ENCODE measurements at places on chromosomes 3 and 15.

- no peak for DNase-seq
These were observed 1.1 kb downstream of the MYH15 start for GRCh38 chr3:108509263-108509662.

GRCh38 chr3:67459796-67460195 lies 194.6 kb downstream of the SUCLG2 start:
- DNase-seq: no peak

DNA sequence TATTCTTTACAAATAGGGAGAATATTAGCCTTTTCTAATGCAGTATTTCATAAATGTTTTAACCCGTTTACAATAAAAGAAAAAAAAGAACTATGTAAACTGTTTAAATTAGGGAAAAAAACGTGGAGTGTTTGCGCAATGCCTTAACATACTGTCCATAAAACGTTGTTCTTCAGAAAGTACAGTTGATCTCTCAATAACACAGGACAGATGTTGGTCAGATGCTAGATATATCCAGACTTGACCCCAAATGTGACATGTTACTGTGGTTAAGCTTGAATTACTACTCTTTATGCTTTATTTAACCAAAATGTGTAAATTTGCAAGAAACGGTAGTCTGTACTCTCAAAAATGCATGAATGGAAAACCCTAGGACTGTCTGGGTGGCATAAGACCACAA lies 110.3 kb downstream of the PLOD2 start:
- no peak for DNase-seq

GRCh38 chr15:39361497-39361896 lies 219.4 kb upstream of the THBS1 start:
- DNase-seq: no peak

- no peak for DNase-seq
These were observed 336.6 kb upstream of the SLCO3A1 start for GRCh38 chr15:91516866-91517265.

- no peak for DNase-seq
These were observed 131.7 kb downstream of the ATP10A start for GRCh38 chr15:25731411-25731810.

DNA sequence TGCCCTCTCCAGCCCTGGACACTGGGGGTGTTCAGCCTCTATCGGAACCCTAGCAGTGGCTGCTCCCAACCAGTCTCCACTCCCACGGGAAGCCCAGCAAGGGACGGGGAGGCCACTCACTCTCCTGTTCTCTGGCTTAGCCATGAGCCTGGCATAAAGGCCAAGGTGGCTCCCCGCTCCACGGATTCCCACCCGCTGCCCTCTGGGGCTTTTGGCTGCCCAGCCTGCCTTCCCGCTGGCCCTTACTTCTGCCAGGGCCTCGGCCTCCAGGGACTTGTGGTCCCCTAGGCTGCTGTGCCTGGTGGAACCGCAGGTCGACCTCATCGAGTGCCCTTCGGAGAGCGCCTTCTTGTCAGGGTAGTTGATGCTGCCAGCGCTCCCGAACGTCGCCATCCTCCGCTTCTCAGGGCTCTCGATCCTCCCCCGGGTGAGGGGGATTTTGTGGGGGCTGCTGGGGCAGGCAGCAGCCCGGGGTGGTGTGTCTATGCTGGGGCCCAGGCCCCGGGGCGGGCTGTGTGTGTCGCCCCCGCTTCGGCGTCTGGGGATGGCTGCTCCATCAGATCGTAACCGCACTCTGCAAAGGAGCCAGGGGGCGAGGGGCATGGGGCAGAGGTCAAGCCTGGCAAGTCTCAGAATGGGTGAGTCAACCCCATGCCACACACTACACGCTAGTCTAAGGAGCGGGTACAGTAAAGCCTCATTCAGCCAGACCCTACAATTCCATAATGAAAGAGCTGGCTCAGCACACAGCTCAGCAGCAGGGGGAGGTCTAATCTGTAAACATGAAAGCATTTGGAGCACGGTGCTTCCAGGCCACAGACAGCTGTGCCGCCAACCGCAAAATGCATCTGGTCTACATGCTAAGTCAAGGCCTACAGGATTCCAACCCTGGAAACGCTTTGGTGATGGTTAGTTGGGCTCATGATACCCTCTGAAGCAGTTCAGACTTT lies 27.3 kb upstream of the RAD18 start:
- DNase-seq: no peak

- DNase-seq: no peak
These were observed 370.5 kb upstream of the WNT5A start for GRCh38 chr3:55857633-55858032.

Data from stimulated activated naive CD8-positive, alpha-beta T cell treated with anti-CD3 and anti-CD28 coated beads, Interleukin-15, Interleukin-2, amounts not matched to agents 100 U/mL and 50 U/mL, for 24 hours (primary cell).